ENCODE measurements at places on chromosomes 11 and 22. TPM values are rescaled to one million over a fixed set of nuclear protein-coding genes. Genes with fewer than 3 reads are reported as not detected.

GRCh38 chr11:77457340-77457739, 16.6 kb downstream of the PAK1 start:
- no peak for DNase-seq

GRCh38 chr11:6253197-6253596, 6.4 kb upstream of the CCKBR start:
- no peak for DNase-seq

DNA sequence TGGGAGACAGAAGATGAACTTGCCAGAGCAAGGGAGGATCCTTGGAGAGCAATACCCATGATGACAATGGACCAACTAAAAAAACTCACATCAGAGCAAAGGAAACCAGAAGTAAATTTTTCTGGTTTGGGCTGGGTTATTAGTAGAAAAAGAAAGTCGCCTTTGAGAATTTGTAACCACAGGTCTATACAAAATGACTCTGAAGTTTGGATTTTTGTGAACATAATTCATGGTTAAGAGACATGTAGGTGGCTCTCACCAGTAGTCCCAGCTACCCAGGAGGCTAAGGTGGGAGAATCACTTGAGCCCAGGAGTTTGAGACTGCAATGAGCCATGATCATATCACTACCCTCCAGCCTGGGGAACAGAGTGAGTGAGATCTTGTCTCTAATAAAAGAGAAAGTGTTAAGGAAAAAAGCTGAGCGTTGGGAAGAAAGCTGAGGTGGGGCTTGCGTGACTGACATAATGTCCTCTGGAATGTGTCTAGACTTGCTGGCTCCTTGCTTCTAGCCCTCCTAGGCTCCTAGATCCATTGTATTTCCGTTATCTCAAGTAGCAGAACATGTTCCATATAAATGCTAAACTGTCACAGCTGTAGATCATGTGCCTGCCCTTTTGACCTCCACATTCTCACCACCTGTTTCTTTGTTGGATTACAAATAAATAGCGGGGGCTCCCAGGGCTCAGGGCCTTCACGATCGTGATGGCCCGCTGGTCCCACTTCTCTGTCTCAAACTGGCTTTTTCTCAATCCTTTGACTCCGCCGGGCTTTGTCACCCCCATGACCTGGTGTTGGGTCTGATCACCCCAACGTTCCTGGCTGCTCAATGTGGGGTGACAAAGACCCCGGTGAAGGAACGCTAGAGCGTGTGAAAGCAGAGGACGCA, 56.2 kb upstream of the SC5D start:
- DNase-seq: peak; percentile 83

DNA sequence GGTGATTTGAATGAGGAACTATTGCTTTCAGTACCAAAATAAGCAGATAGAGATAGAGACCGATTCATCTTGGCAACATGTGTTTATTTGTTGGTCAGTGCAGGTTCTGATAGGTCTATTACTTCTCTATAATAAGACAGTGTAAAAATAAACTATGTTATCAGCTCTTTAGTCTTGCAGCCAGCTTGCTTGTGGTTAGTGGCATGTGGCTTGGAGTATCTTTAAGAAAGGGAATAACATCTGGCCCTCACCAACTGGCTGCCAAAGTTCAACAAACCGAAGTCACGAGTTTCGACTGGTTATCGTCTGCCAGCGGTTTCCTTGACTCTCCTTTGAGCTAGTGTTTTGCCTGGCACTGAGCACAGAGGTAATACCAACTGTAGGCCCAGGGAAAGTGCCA, 71.8 kb downstream of the CTTN start:
- peak; percentile 15 for DNase-seq

GRCh38 chr11:952406-953385, 27.0 kb downstream of the AP2A2 start:
- no peak for DNase-seq

GRCh38 chr22:46107753-46108563, 42.4 kb upstream of the PPARA start:
- peak; percentile 27 for DNase-seq

- no peak for DNase-seq
Measured at GRCh38 chr11:129282634-129283033, 90.5 kb upstream of the ARHGAP32 start.

BDNF gene
- total RNA-seq: 3.1 TPM

DNA sequence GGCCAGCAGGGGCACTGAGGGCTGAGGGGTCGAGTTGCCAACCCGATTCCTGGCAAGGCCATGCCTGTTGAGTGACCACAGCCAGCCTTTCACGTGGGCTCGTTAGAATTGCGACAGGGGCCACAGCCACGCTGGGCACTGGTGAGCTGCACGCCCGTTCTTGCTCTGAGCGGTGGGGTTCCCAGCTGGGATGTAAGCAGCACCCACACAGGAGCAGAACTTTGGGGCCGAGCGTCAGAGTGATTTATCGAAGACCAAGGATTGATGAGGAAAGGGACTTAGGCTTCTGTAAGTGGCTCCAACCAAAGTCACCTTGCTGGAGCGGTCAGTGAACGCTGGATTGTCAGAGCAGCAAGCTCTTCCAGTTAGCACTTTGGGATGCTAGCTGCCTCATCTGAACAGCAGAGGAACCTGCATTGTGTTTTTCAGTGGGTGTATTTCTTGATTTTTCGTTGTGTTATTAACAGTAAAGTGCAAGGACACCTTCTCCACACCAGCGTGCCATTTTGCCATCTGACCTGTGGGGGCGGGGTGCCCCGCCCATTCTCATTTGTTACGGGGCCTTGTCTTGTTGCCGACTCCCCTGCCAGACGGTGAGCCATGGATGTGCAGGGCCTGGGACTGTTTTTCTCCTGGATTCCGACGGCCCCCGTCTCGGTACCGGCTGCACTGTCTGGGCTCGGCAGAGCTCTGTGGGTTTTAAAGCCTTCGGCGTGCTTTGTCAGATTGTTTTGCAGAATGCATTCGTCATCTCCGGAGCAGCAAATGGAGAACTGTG, 202.5 kb downstream of the TBC1D22A start:
- no peak for DNase-seq

GRCh38 chr11:4183410-4184057, 88.9 kb downstream of the RRM1 start:
- DNase-seq: no peak

DNA sequence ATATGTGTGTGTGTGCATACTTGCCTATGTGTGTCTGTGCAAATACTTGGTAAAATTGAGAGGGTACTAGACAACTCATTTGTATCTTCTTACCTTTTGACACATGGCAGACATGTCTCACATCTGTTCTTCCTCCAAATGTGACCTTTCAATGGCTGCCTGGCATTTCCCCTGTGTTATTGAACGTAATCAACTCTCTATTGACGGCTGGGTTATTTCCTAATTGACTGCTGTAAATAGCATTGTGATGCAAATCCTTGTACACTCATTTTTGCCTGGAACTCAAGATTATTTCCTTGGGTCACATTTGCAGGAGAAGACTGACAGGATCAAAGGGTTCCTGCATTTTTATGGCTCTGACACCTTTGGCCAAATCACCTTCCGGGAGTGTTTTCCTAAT, 37.4 kb downstream of the KCNQ1 start:
- DNase-seq: no peak

AGBL2 gene
- 0.38 TPM for total RNA-seq

DNA sequence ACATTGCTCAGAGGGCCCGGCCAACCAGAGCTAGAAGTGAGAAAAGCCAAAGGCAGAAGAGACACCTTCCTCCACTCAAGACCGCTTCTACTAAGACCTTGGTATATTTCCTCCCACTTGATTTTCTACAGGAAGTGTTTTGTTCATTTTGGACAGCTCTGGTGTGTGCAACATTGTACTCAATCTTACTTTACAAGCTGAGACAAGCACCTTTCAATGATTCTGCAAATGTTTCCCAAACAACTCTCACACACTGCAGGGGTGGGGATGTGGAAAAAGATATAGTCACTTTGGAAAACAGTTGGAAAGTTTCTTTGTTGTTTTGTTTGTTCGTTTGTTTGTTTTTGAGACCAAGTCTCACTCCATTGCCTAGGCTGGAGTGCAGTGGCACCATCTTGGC, 15.7 kb downstream of the MYO18B start:
- DNase-seq: no peak

DNA sequence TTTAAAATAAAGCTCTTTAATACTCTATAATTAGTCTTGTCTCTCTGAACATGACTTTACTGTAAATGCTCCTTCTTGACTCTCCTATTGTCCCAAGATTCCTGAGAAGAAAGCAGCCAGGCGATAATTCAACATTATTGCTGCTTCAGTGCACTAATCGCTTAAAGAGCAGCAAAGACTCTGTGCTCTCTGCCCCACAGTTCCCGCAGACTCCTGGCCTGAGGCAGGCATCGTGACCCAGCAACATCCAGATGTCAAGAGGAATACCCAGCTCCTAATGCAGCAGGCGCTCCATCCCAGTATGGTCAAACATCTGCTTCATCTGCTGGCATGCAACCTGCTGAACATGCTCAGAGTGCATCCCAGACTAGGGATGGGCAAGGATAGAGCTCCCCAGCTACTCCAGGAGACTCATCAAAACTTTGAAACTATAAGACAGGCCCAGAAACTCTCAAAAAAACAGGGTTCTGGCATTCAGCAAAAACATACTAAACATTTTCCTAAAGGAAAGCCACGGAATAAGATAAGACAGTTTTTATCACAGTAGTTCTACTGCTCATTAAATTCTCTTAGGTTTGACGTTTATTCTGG, 270.0 kb downstream of the SOX6 start:
- DNase-seq: no peak

GRCh38 chr22:20641198-20641892, 132.6 kb upstream of the SERPIND1 start:
- DNase-seq: no peak

DNA sequence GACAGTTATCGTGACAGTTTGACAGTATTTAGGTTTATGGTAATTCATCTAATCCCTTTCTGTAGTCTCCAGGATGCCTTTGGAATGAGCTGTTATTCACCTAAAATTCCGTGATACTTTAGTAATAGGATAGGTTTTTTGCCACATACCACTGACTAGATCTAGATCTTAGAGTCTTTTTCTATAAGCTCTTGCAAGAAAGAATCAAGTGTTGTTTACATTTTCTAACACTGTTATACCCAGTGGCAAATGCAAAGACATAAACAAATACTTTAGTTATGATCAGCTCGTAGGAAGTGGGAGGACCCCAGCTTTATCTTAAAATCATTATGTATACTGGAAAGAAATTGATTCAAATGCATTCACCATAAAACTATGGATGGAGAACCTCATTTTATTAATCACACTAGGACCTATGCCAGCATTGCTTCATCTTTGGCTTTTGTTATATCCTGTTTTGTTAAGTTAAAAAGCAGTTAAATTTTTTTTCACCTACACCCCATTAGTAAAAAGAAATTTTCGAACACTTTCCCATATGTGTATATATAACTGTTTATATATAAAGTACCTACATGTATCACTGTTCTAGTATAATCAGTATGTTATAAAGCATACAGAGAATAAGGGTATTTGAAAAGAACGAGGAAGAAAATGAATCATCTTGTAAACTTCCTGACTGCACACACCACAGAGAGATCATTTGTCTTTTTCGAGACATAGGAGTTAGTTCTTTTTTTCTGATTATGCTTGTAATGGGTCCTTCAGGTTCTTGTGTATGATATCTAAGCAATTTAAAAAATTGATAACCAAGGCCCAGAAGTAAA, 60.9 kb downstream of the PDHX start:
- peak; percentile 76 for DNase-seq

DNA sequence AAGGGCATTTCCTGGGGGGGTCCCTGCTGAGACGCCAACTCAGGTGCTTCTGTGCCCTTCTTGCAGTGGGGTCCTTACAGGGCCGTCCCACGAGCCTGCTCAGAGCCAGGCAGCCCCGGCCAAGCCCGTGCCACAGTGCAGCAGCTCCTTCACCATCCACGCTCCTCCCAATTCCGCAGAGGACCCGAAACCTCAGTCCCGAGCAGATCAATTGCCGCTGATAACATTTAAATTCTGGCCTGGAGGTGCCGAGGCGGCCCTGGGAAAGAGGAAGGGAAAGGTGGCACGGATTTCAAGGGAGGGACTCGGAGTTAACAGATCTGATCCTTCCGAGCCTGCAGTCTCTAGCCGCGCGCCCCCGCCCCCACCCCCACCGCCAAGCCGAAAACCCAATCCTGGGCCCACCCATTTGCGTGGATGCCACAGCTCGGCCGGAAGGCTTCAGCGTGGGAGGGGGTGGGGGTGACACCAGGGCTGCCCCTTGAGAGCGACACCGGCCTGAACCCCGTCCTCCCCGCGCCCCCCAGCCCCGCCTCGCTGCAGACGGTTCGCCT, 32.3 kb upstream of the JAM3 start:
- no peak for DNase-seq

RFPL1 gene
- not detected for total RNA-seq

DNA sequence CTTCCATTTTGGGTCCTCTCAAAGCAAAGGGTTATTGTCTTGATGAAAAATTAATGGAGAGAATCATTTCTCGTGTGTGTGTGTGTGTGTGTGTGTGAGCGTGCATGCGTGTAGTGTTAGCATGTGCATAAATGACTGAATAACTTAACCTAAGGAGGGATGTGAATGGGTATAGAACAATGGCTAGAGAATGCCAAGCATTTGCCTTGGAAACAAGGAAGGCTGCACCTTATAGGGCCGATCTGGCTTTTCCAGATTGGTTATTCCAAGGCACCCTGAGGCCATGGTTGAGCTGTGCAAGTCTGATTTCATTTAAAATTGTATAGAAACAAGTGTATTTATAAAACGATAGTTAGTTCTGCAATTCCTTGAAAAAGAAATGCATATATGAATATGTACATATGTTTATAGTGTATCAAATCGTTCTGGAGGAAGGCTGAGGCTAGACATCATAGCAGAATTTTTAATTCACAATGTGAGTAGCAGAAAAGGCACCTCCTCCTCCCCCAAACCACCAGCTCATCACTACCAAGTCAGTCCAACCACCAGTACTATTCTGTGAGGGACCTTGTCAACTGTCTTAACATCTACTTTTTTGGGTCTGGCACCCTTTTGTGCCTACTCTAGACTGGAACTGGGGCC, 322.7 kb upstream of the ISX start:
- no peak for DNase-seq

DNA sequence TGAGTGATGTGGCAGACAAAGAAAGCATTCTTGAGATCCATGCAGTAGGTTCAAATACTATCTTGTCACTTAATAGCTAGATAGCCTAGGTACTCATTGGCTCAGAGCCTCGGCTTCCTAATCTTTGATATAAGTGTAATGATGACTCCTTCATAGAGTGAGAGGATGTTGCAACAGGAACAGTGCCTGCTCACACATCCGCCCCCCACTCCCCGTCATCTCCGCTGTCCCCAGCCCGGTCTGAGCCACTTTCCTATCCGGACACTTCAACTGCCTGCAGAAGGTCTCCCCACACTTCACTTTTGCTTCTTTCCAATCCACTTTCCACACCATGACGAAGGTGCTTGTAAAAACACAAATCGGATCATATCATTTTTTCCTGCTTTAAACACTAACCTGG, 128.8 kb downstream of the NTM start:
- DNase-seq: no peak

Measured in LHCN-M2 (cell line).